ENCODE measurements at places on chromosomes 2 and 18.

DNA sequence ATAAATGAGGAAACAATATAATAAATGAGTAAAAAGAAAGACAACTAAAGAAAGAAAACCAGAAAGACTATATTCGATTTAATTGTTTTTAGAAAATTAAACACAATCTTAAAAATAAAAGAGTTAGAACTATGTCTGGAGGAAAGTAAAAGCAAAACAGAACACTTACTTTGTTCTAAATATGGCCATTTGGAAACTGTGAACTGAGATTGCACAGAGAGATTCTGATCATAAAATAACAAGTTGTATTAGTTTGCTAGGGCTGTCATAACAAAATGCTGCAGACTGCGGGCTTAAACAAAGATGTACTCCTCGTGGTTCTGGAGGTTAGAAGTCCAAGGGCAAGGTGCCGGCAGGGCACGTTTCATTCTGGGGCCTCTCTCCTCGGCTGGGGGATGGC lies 128.1 kb upstream of the AQP4 start:
- no peak for DNase-seq

GRCh38 chr2:75396314-75396713 lies 164.4 kb downstream of the EVA1A start:
- DNase-seq = no peak

- DNase-seq = no peak
Observed at GRCh38 chr18:78080081-78080480, 830.4 kb downstream of the GALR1 start.

DNA sequence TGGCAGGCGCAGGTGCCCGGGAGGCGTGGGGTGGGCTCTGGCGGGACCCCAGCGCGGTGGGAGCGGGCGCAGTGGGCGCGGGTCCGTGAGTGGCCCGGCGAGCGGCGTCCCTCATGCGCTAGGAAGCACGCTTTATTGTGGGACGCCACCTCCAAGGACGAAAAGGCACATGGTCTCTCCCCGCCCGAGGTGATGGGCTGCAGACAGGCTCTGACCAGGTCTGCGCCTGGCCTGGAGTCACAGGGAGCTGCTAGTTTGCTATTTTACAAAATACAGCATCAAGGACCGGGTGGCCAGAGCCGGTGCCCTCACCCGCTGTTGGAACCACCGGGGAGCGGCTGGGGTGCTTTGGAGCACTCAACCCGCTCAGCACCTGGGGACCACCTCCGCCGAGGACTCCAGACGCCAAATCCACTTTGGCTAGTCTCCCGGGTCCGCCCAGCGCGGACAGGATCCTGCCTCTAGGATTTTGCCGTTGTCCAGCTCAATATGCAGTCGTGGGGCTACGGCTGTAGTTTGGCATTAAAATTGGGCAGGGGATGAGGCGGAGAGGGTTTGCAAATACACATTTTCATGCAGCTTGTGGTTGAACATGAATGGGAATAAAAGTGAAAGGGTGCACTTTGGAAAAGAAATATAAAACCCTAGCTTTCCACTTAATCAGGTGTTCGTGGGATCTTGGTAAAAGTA lies 65.4 kb downstream of the LRRFIP1 start:
- DNase-seq = no peak

GRCh38 chr18:78305789-78306188 lies 673.8 kb upstream of the SALL3 start:
- DNase-seq = no peak

- peak; percentile 83 for DNase-seq
Observed at GRCh38 chr2:101253013-101253702, 472 bp downstream of the CNOT11 start.

- DNase-seq = no peak
Observed at GRCh38 chr18:55324166-55324565, 263.8 kb downstream of the TCF4 start.

DNA sequence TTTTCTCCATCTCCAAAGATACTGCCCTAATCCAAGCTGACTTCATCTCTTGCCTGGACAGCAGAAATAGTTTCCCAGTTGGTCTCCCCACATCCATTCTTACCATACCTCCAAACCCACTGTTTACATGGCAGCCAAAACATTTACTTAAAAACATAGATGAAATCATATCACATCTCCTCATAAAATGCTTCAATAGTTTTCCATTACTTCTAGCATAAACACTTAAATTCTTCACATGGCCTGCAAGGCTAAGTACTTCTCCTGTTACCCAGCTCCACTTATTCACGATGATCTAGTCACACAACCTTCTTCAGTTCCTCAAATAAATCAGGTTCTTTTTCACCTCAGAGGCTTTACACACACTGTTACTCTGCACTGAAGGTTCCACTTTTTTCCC lies 185.8 kb upstream of the ACVR2A start:
- DNase-seq = no peak

DNA sequence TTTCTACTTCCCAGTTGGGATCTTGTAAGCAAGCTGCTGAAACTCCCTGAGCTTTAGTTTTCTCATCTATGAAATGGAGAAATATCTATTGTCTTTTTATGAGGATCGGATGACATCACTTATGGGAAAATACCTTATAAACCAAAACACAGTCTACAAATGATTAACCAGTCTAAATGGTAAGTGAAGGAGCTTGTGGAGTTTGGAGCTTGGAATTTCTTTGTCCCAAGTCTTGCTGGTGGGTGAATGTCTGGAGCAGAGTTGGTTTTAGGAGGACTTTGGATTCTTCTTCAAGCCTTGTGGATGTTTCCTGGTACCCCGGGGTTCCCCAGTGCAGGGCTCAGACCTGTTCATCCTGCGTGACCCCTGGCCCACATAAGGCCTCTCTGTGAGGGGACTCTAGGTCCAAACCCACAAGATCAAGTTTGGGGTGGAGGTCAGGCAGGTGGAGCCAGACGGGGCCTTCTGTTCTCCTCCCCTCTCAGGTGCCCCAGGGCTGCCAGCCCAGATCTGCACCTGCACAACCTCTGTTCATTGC lies 43.2 kb downstream of the FOSL2 start:
- DNase-seq = no peak

GRCh38 chr2:201093573-201093972 lies 21.8 kb downstream of the NDUFB3 start:
- no peak for DNase-seq

DNA sequence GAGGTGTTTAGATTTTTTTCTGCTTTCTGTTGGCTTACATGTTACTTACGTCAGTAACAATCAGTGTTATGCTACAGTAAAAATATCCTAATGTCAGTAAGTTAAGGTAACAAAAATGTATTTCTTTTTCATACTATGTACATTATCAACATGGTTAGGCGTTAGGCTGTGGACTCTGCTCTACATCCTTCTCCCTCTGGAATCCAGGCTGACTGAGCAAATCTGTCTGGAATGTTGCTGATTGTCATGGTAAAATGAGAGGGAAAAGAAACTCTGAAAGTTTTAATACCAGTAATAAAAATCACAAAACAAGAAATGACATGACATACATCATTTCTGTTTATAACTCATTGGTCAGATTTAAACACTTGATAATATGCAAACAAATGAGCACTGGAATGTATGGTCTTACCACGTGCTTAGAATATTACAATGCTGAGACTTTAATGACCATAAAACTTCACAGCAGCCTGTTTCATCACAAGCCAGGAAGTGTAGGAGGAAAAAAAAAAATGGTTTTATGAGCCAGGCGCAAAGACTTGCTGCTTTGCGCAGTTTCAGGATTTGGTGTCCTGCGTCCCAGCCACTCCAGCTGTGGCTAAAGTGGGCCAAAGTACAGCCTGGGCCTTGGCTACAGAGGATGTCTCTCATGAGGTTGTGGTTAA lies 252.4 kb downstream of the FSIP2 start:
- no peak for DNase-seq

- no peak for DNase-seq
Observed at GRCh38 chr2:21037671-21038108, 6.2 kb downstream of the APOB start.
